Activated CD4-positive, alpha-beta T cell treated with anti-CD3 and anti-CD28 coated beads for 36 hours (primary cell): ENCODE measurements at places on chromosomes 11 and 22. TPM values are rescaled to one million over a fixed set of nuclear protein-coding genes. Genes with fewer than 3 reads are reported as not detected.

Gene OR51D1
- not detected for total RNA-seq

Gene NPAS4
- 0.07 TPM for total RNA-seq

Gene DDI1
- not detected for total RNA-seq

Gene SLC17A6
- total RNA-seq = not detected

GRCh38 chr22:19970479-19971275 lies 29.1 kb upstream of the TXNRD2 start:
- H3K27ac ChIP-seq = no peak overlapping the region
- H3K4me3 ChIP-seq = no peak overlapping the region
- H3K27me3 ChIP-seq = no peaks in the 10 kb centered on the region
- DNase-seq = peak; percentile 86

GRCh38 chr11:30488304-30488998 lies 97.7 kb downstream of the MPPED2 start:
- no peak for DNase-seq
- H3K27me3 ChIP-seq = no peaks in the 10 kb centered on the region
- no peak overlapping the region for H3K4me3 ChIP-seq
- no peak overlapping the region for H3K27ac ChIP-seq
- no peaks in the 10 kb centered on the region for H3K4me1 ChIP-seq

- H3K4me3 ChIP-seq = no peak overlapping the region
- peaks cover 11% of the 10 kb centered on the region for H3K4me1 ChIP-seq
- no peak overlapping the region for H3K27ac ChIP-seq
Observed at GRCh38 chr11:111975076-111975806, 38.1 kb downstream of the DIXDC1 start.

- no peak overlapping the region for H3K4me3 ChIP-seq
- peak overlapping the region; percentile 22 for H3K27ac ChIP-seq
- DNase-seq = no peak
- H3K36me3 ChIP-seq = no peaks in the 10 kb centered on the region
Observed at GRCh38 chr11:18720091-18720807, 5.7 kb downstream of the IGSF22 start.

DNA sequence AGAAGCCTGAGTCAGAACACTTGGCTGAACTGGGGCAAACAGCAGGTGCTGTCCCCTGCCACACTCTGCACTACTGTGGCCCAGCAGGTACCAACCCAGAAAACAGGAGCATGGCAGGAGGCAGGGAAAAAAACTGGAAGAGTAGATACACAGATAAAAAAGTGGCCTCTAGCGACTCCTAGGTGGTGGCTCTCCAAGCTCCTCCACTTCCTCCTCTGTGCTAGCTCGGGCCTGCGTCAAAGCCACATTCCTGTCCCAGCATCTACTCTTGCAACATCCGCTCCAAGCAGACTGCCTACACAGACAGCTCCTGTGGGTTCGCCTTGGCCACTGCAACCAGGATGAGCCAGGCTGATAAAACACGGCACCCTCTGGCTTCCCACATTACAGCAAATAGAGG lies 6.9 kb downstream of the OR8B12 start:
- peaks cover 38% of the 10 kb centered on the region for H3K27me3 ChIP-seq
- no peaks in the 10 kb centered on the region for H3K4me1 ChIP-seq
- H3K36me3 ChIP-seq = no peaks in the 10 kb centered on the region
- H3K27ac ChIP-seq = no peak overlapping the region
- DNase-seq = no peak
- H3K4me3 ChIP-seq = no peak overlapping the region

DNA sequence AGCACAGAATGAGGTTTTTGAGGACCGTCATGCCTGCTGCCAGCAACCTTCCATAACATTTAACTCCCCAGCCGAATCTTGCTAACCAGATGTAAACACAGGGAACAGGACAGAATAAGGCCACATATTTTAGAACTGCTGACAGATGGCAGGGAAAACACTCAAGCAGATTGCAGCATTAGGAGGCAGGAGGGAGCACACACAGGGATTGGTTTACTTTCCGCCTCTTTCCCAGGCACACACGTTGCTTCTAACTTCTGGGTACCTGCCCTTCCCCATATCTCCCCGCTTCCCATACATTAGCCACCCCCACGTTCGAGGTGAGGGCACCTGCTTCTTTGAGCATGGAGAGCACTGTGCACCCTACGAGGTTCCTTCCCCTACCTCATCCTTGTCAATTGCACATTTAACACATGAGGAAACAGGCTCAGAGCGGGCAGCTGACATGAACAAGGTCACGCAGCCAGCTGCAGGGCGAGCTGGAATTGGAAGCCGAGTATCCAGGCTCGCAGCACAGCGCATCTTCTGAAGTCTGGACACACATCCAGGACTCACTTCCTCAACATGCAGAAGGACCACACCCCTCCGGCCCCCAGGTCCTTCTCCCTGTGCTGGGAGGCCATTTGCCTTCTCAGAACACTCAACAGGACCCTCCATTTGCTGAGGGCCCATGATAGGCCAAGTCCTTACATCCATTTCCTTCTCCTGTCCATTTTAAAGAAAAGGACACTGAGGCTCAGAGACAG lies 18.7 kb downstream of the ASPHD2 start:
- DNase-seq = no peak
- H3K27me3 ChIP-seq = no peaks in the 10 kb centered on the region
- peaks cover 19% of the 10 kb centered on the region for H3K36me3 ChIP-seq
- H3K27ac ChIP-seq = peak overlapping the region; percentile 17

DNA sequence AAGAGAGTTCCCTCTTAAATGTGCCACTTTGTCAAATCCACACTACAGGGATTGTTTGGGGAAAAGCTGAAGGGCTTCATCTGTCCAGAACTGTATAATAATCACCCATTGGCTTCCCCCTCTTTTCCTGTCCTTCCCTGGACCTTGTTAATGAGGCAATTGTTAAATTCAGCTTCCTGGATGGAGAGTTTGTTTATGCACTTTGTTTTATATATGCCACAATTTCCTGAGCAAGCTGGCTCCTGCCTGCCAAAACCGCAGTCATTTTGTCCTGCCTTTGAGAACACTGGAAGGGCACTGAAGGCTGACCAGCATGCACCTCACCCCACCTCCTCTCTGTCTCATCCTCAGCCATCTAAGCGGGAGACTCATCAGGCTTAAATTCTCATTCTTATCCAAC lies 86.2 kb downstream of the MSANTD4 start:
- H3K27me3 ChIP-seq = no peaks in the 10 kb centered on the region
- H3K4me3 ChIP-seq = no peak overlapping the region
- no peaks in the 10 kb centered on the region for H3K4me1 ChIP-seq
- H3K27ac ChIP-seq = no peak overlapping the region
- no peaks in the 10 kb centered on the region for H3K36me3 ChIP-seq
- DNase-seq = no peak

DNA sequence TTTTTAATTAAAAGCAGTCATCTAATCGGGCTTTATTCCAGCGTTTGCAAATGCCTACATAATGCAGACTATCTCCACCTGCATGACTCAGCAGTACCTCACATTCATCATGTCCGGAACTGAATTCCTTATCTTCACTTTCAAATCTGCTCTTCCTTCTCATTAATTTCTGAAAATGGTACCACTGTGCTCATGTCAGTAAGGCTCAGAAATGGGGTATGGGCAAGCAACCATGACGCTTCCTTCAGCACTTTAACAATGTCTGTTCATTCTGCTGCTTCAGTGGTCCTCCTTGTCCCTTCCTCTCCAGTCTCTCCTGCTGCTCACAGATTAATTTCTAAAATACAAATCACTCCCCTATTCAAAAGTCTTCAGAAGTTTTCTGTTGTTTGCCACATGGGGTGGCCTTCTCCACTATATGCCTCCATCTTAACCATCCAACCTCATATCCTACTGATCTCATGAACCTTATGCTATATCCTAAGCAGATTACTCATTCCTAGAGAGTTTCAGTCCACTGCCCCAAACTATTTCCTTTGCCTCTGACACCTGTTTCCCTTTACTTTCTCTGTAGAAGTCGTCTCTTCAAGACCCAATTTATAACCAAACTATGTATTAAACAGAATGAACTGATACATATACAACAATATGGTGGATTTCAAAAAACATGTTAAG lies 7.0 kb downstream of the GTF2H1 start:
- no peak for DNase-seq
- H3K27ac ChIP-seq = peak overlapping the region; percentile 52
- H3K36me3 ChIP-seq = peaks cover 56% of the 10 kb centered on the region
- H3K4me3 ChIP-seq = peak overlapping the region; percentile 0
- no peaks in the 10 kb centered on the region for H3K27me3 ChIP-seq
- peaks cover 60% of the 10 kb centered on the region for H3K4me1 ChIP-seq

- H3K4me3 ChIP-seq = no peak overlapping the region
- H3K27ac ChIP-seq = no peak overlapping the region
- H3K27me3 ChIP-seq = no peaks in the 10 kb centered on the region
- peaks cover 39% of the 10 kb centered on the region for H3K36me3 ChIP-seq
Observed at GRCh38 chr11:63629426-63629825, 15.2 kb upstream of the PLAAT3 start.

DNA sequence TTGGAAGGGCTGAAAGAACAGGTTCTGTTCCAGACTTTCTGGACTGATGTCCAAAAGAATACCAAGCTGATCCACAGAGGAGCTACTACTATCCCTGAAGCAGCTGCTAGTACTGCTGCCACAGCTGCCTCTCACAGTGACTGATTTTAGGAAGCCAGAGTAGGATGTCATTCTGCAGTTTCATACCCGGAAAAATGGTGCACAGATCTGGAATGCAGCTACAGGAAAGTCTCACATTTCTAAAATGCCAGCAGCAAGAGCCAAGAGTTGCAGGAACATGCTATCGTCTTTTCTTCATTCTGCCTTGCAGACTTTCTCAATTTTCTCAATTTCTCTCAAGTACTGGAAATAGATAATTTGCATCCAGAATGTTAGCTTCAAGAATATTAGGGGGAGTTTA lies 19.4 kb upstream of the CCDC179 start:
- H3K4me1 ChIP-seq = no peaks in the 10 kb centered on the region
- no peak overlapping the region for H3K4me3 ChIP-seq
- no peak overlapping the region for H3K27ac ChIP-seq

- no peaks in the 10 kb centered on the region for H3K36me3 ChIP-seq
- H3K27me3 ChIP-seq = peaks cover 1% of the 10 kb centered on the region
- no peaks in the 10 kb centered on the region for H3K4me1 ChIP-seq
- no peak overlapping the region for H3K4me3 ChIP-seq
- no peak overlapping the region for H3K27ac ChIP-seq
Observed at GRCh38 chr22:36008131-36008530, 20.5 kb downstream of the RBFOX2 start.

GRCh38 chr22:26579331-26579886 lies 10.5 kb downstream of the TPST2 start:
- peak overlapping the region; percentile 97 for H3K27ac ChIP-seq
- no peaks in the 10 kb centered on the region for H3K27me3 ChIP-seq
- H3K4me3 ChIP-seq = peak overlapping the region; percentile 54
- peaks cover 5% of the 10 kb centered on the region for H3K36me3 ChIP-seq
- peaks cover 30% of the 10 kb centered on the region for H3K4me1 ChIP-seq

- DNase-seq = no peak
- no peak overlapping the region for H3K27ac ChIP-seq
- H3K4me3 ChIP-seq = no peak overlapping the region
- H3K27me3 ChIP-seq = peaks cover 6% of the 10 kb centered on the region
Observed at GRCh38 chr11:134660416-134660815, 248.4 kb upstream of the B3GAT1 start.

DNA sequence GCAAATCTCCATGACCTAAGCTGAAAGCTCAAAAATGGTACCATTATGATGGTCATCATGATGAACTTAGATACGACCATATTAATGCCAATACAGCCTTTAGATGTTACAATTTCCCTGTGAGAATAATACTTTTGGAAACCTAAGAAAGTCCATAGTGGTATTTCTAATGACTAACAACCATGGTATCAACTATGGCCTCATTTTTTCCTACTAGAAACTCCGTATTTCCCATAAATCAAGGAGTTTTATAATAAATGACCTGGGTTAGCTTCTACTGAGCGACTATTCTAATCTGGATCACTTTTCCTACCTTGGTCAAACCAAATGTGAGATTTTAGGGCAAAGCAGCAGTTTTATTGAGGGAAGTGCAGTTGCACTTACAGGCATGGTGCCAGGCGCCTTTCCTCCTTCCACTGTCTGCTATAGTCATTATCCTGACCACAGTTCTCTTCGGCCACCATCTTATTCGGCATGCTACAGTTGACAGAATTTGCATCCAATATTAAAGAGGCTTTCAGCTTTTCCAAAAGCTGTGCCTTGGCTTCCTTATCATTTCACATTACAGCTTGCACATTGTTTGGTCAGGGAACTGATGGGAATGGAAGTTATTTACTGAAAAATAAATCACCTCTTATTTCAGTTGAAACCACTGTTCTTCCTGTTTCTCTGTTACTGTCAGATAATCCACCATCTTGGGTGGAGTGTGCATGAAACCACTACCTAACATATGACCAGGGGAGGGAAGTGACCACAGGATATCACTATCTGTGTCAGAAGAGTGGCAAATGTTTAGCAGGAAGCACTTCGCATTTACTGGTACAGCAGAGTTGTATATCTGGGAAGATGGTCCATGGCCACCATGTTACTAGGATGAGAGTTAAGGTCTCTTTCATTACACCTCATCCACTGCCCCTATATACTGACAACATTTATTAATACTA lies 74.5 kb upstream of the PICALM start:
- peaks cover 33% of the 10 kb centered on the region for H3K4me1 ChIP-seq
- no peaks in the 10 kb centered on the region for H3K36me3 ChIP-seq
- no peak for DNase-seq
- H3K4me3 ChIP-seq = no peak overlapping the region
- no peak overlapping the region for H3K27ac ChIP-seq
- no peaks in the 10 kb centered on the region for H3K27me3 ChIP-seq

DNA sequence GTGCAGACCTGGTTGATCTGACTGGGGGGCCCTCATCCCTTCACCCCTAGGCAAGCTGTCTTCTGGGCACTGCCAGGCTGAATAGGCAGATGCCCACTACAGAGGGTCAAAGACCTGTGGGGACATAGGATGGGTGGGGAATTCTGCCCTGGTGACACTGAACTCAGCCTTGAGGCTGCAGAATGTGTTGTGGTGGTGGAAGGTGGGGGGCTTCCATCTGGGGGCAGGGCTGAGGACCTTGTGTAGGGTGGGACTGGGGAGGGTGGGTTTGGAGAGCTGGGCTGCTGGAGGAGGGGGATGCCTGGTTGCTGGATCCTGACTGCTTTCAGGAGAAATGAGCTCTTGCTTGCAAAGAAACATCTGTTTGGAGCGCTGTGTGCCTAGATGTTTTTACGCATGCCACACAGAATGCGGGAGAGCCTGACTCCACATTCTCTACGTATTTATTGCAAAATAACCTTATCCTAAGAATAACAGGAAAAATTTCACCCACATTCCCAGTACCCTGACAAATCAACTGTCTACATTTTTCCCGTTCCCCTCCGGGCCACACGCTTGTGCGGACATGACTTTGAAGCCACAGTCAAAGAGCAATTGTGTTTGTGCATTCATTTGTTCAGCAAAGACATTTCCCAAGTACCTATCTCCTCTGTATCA lies 18.3 kb downstream of the SMIM38 start:
- no peaks in the 10 kb centered on the region for H3K27me3 ChIP-seq
- no peaks in the 10 kb centered on the region for H3K36me3 ChIP-seq
- DNase-seq = no peak
- no peaks in the 10 kb centered on the region for H3K4me1 ChIP-seq
- no peak overlapping the region for H3K4me3 ChIP-seq

DNA sequence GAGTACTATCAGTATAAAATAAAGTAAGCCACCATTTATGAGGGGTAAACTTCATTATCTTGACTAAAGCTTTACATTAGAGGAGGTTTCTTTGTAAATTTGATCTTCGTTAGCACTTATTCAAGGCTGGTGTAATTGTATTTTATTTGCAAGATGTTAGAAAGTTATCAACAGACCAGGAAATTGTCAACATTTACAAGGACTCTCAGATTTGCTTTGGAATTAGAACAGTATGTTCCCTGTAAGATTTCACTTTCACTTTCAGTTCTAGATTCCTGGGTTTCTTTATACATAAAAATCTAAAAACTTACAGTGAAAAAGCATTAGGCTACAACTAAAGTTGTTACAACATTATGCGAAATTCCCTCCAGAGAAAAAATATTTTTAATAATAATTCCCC lies 4.6 kb upstream of the BIRC3 start:
- peak overlapping the region; percentile 56 for H3K4me3 ChIP-seq
- H3K27ac ChIP-seq = peak overlapping the region; percentile 87
- H3K27me3 ChIP-seq = no peaks in the 10 kb centered on the region
- H3K36me3 ChIP-seq = peaks cover 13% of the 10 kb centered on the region
- DNase-seq = no peak
- H3K4me1 ChIP-seq = peaks cover 52% of the 10 kb centered on the region
